ENCODE measurements at places on chromosomes 1 and 21.

- no peak for DNase-seq
Observed at GRCh38 chr1:31758823-31759222, 5.3 kb downstream of the ADGRB2 start.

DNA sequence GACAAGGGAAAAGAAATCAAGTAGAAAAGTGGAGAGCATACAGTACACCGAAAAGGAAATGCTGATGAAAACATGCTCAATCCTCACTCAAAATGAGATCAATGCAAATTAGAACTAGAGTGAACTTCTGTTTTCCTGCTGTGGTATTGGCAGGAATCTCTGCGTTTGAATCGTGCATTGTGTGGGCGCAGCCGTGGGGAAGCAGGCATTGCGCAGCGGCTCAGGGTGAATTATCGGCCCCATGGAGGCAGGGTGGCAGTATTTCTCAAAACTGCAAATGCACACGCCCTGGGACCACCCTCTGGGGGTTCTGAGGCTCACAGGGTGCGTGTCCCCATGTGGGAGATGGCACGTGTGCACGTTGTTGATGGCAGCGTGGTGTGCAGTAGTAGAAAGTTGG is 140.6 kb downstream of the PEX14 start:
- DNase-seq = no peak

DNA sequence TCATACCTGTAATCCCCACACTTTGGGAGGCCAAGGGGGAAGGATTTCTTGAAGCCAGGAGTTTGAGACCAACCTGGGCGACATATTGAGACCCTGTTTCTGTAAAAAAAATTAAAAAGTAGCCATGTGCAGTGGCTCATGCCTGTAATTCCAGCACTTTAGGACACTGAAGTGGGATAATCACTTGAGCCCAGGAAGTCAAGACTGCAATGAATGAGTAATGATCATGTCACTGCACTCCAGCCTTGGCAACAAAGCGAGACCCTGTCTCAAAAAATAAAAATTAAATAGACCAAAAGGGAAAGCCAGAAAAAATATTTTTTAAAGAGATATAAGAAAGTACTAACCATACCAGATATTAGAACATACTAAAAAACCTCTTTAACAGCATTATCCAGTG is 44.7 kb upstream of the LYPLAL1 start:
- DNase-seq = peak; percentile 26

- no peak for DNase-seq
Observed at GRCh38 chr1:165912638-165913037, 85.2 kb downstream of the UCK2 start.

DNA sequence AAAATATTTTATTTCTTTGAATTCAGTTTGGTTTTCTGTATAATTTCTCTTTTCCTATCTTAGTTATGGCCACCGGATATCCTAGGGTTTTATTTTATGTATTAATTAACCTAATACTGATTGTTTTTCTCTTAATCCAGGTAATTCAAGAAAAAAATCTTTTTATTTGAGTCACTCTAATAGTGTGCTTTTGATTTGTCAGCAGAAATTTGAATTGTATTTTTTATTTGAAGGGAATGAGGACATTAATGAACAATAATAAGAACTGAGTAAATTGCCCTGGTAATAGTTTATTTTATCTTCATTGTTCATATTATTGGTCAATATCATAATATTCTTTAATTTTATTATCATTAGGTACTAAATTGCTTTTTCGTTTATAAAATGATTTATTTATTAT is 120.1 kb downstream of the USP25 start:
- DNase-seq = no peak

- no peak for DNase-seq
Observed at GRCh38 chr1:167981933-167982332, 45.1 kb upstream of the MPC2 start.

Measured in RKO (cell line).